ENCODE measurements at places on chromosomes 12 and 14.

DNA sequence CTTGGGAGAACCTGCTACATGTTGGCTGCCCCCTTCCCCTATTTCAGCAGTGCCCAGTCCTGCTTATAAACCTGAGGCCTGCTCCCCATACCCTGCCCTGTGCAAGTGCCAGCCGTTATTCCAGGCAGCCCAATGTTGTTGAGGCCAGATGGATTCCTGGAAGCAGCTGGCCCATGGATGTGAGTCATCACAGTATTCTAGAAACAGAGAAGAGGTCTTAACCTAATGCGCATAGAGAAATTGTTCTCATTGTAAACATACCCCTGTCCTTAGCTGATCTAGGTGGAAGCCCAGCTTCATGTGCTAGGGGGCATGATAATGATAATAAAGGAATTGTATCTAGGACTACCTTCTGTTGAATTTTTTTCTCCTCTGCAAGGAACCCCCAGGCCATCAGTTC, 69.7 kb downstream of the TSPAN11 start:
- DNase-seq, result no peak

DNA sequence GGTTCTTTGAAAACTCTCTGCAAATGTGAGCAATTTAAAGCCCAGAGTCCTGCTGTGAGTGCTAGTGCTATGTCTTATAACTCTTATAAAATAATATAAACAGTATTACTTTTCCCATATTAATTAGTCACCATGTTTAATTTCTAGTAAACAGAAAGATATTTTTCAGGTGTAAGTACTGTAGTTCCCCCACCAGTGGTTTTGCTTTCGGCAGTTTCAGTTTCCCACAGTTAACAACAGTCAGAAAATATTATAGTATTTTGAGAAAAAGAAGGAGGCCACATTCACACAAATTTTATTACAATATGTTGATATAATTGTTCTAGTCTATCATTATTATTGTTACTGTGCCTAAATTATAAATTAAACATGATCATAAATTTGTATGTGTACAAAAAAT, 800.5 kb downstream of the LRFN5 start:
- no peak for DNase-seq

DNA sequence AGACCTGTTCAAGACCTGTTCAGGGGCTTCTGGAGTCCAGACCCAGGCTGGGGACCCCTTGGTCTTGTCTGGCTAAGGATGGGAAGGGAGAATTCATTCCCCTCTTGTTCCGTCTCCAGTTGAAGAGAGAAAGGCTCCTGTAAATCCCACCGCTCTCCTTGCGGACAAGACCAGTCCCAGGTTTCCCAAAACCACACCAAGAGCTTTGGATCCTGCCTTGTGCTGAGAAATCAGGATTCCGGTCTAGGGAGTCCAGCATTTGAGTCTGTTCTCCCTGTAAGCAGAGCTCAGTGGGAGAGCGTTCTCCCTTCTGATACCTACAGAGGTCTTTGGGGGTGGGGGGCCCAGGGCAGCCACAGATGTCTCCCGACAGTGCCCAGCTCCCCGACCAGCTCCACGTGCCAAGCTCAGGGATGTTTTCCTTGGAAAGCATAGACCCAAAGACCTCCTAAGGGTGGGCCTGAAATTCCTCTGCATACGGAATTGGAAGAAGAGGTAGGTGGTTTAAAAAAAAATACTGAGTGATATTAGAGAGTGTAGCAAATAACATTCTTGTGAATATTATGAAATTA, 1.9 kb downstream of the HOXC13 start:
- no peak for DNase-seq

DNA sequence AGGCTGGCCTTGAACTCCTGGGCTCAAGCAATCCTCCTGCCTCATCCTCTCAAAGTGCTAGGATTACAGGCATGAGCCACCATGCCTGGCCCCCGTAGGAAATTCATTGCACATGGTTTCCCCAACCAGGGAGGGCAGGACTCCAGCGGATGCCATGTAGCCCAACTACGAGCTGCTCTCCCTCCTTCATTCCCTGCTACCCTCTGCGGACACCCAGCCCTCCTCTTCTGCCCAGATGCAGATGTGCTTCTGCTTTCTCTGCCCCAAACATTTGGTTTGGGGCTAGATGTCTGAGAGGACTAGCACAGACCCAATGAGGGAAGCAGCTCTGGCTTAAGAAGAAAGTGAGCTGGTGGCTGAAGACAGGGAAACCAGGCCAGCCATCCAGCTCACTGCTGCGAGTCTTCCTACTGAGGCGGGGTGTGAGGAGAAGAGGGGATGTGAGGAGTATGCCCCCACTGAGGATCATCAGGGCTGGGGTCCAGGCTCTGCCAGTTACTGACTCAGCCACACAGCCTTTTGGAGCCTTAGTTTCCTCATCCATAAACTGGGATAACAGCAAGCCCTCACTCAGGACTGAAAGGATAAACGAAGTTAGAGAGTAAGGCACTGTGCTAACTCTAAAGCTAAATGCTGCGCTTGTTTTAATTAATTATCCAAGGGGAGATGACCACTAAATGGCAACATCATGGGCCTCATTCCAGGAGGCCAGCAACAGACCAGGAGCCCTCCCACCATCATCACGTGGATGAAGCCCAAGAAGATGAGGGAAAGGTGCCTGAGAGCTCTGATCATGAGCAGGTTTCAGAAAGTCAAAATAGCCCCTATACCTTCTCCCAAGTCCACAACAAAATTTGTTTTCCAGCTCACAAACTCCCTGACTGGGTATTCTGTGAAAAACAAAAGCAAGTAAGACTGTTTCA, 10.9 kb downstream of the CTDSP2 start:
- no peak for DNase-seq

GRCh38 chr14:63991833-63992232, 139.0 kb downstream of the SYNE2 start:
- no peak for DNase-seq

DNA sequence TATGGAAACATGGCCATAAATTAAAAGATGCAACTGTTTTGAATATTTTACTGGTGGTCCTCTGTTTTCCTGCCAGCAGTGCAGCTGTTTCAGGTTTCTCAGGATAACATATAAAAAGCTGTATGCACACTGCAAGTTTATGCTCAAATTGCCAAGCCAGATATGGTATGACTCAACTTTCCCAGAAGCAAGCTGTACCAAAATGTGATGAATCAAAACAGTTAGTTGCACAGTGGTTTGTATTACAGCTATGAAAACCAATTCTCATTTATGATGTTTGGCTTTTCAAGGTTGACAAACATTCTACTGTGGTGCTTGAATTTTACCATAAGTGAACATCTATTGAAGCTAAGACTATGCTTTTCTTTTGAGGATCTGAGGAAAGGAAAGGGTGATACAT, 15.5 kb downstream of the TRMT5 start:
- no peak for DNase-seq

- no peak for DNase-seq
These were observed 16.4 kb downstream of the ARID2 start for GRCh38 chr12:45745861-45746277.

GRCh38 chr12:113424915-113425823, 3.0 kb downstream of the SDSL start:
- DNase-seq, result no peak

DNA sequence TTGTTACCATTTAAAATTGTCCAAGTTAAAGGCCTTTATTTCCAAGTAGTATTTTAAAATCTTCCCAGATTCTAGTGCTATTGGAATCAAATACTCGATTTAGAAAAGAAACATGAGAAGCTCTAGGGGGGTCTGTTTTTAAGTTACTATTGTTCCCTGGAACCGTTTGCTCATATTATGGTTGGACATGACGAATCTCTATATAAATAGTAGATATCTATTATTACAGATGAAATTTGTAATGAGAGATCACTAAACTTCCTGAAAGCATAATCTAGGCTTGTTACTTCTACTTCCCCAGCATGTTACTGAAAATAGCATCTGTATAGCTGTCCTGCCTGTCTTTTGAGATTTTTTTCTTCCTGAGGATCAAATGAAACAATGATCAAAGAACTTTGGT, 70.1 kb downstream of the LGR5 start:
- no peak for DNase-seq

- DNase-seq, result no peak
These were observed 34.8 kb downstream of the TMEM229B start for GRCh38 chr14:67453575-67454300.

DNA sequence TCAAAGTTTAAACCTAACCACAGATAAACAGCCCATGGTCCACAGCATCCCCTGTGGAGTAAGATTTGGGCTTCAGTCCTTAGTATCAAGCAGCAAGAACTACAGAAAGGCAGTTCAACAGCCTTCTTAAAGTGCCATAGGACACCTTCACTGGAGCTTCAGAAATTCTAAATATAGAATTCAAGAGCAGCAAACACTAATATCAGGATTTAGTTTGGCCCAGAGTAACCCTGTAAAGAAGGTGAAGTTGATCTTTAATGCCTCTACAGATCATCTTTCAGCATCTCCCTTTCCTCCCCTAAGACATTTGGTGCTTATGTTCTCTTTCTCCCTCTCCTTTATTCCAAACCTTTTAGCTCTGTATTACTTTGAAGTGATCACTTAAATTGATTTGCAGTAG, 59.5 kb upstream of the ARHGAP5 start:
- no peak for DNase-seq

DNA sequence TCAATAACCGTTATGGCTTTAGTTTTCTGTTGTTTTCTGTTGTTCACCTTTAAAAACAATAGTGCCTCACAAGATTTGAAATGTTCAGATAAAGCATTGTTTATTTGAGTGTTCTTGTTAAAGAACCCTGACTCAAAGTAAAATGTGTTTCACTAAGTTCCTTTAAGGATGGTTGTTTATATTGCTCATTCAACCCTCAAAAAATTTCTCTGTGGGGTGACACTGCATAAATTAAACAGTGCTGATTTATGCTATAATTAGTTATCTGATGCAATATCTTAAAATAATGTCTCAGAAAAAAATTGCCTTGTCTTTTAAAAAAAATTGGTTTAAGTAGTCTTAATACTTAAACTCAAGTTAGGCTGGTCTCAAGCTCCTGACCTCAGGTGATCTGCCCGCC, 775.1 kb downstream of the FLRT2 start:
- no peak for DNase-seq

DNA sequence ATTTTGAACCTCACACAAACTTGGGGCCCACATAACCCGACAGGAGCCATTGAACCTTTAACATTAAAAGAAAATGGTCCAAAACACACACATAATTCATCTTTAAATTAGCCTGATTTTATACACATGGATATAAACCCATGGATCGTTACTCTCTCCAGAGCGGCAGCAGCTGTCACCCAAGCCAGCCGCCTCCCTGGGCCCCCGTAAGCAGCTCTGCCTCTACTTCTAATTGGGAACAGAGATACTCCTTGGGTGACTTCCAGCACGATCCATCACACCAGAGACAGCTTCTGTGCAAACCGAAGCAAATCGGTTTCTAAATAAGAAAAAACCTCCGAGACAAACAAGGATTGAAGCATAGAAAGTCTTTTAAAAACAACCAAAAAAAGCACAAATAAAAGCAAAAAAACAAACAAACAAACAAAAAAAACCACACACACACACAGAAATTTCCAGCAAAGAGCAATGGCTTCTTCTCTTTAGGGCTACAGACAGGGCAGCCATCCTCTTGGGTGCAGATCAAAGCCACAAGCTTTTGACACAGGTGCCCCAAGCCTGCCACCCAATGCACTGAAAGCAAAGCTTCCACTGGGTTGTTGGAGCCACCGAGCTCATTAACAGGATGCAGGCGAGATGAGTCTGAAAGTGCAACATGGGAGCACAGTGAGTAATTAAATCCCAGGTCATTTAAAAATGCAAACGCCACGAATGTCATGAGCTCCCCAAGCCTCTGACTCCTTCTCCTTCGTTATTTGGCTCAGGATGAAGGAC, 156.9 kb downstream of the DPF3 start:
- DNase-seq, result no peak

DNA sequence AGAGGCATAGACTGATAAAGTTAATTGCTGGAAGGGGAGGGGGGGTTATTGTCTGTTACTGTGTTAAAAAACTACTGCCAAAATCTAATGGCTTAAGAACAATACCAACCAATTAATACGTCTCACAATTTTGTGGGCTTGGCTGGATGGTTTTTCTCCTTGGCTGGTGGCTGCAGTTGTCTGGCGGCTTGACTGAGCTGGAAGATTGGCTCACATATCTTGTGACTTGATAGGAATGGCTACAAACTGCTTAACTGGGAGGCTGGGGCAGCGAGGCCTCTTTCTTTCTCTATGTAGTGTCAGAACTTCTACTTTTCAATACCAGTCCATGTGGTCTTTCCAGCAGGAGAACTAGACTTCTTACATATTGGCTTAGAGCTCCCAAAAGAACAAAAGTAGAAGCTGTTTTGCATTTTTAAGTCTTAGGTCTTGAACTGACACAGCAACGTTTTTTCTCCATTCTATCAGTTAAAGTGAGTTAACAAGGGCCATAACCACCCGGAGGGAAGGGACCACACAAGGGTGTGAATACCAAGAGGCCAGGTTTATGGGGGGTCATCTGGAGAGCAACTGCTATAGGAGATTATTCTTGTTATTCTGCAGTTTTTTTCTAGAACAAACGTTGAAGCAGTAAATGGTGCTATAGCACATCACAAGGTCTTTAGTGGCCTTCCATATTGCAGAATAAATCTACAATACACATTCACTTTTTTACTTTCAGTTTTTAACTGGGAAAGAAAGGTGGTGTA, 46.9 kb downstream of the ZDHHC17 start:
- no peak for DNase-seq

- no peak for DNase-seq
These were observed 135.1 kb downstream of the SLC38A1 start for GRCh38 chr12:46133751-46134150.

DNA sequence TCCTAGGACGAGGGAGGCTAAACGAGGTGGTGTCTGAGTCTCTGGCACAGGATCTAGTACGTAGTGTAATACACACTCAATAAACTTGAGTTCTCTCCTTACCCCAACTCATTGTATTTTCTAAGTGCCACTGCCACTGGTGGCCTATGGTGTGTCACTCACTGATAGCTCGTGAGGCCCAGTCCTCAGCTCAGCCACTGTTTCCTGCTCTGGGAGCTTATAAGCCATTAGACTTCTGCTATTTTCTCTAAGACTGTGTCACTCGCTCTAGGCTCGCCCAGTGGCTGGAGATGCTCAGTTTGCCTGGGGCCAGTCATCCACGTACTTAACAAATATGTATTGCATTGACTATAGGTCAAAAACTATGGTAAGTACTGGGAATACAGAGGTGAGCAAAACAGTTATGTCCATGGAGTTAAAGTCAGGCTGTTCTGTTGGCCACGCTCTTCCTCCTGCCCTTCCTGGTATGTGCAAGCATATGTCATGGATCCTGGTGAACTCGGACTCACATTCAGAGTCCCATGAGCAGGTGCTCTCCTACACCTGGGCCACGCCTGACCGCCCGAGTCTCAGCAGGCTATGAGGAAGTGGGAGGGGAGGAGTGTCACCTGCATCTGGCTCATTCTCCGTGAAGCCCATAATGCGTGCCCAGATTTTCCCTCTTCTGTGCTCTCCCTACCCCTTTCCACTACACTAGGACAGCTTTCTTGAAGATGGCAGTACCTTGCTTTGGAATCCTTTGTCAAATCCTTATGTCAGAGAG, 41.6 kb downstream of the DEGS2 start:
- no peak for DNase-seq
